ENCODE measurements at places on chromosomes 2 and 18. TPM values are rescaled to one million over a fixed set of nuclear protein-coding genes. Genes with fewer than 3 reads are reported as not detected.

DNA sequence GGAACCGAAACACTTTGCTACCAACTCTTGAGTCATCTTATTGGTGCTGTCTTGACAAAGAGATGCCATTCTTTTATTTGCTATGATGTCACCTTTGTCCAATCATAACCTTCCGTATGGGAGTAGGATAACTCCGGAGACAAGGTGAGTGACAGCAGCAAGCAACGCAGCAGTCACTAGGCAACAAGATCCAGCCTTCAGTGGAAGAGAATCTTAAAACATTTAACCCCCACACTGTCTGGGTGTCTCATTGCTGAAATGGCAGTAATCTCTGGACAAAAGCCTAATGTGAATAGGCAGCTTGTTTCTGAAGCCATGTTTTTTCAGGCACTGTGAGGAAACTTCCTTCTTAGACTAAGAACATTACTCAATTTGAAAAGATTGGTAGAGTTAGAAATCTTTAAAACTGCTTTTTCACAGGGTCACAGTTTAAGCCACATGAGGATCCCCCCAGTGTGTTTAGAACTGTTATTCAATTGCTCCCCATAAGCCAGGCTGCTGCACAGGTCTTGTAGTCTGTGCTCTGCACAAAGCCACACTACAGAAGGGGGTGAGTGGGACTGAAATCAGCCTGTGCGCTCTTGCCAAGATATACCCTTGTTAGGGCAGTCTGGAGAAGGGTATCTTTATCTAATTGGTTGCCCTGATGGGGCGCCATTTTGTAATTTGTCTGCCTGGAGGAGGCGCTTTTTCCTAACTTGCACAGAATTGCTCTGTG is 131.5 kb upstream of the STON1 start:
- no peak overlapping the region for H3K4me3 ChIP-seq
- DNase-seq, result no peak
- H3K4me1 ChIP-seq, result peaks cover 17% of the 10 kb centered on the region

DNA sequence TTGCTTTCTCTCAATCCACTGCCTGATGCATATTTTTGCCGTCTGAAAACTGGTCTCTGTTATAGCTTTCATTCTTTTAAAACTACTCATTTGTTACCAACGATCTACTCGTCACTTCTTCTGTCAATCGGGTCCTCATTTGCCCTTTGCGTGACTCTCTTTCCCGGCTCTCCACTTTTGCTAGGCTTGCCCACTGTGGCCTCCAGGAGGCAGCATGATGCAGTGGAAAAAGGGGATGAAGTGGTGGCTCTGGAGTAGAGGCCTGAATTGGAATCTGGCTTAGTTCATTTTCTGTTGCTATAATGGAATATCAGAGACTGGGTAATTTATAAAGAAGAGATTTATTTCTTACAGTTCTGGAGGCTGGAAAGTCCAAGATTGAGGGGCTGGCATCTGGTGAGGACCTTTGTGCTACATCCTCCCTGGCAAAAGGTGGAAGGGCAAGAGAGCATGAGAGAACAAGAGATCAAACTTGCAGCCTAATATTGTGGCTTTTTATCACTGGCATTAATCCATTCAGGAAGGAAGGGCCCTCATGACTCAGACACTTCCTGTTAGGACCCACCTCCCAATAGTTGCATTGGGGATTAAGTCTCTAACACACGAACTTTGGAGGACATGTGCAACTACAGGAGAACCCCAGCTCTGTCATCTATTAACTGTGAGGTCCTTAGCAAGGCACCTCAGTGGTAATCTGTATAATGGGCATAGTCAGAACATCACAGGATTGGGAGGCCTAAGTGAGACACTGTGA is 15.4 kb downstream of the GDF7 start:
- no peak for DNase-seq
- no peak overlapping the region for H3K4me3 ChIP-seq
- H3K4me1 ChIP-seq, result peaks cover 6% of the 10 kb centered on the region
- no peaks in the 10 kb centered on the region for H3K27me3 ChIP-seq

DNA sequence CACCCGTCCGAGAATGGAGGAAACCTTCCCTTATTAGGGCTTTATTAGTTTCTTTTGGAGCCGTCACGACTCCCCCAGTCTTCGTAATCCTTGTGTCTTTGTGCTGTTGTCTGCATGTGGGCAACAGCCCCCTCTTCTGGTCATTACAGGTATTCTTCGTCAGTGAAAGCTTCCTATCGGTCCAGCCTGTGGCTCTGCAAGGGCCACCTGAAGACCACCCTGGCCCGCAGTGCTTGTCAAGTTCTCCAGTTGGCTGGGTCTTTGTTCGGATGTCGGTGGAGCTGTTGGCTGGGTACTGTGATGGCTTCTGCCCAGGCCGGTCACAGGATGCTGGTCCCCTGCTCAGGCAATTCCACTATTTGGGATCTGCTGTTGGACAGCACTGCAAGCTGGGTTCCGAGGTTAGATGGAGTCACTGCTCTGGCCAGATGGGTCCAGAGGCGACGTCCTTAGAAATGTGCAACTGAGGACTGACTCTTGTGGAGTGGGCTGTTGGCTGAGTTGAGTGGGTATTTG is 19.2 kb downstream of the E2F6 start:
- no peaks in the 10 kb centered on the region for H3K4me1 ChIP-seq
- H3K36me3 ChIP-seq, result peaks cover 41% of the 10 kb centered on the region
- no peak overlapping the region for H3K4me3 ChIP-seq
- peak; percentile 64 for DNase-seq

- peaks cover 1% of the 10 kb centered on the region for H3K27me3 ChIP-seq
- no peak overlapping the region for H3K4me3 ChIP-seq
- H3K4me1 ChIP-seq, result no peaks in the 10 kb centered on the region
- H3K36me3 ChIP-seq, result no peaks in the 10 kb centered on the region
- no peak overlapping the region for H3K27ac ChIP-seq
These were observed 34.8 kb downstream of the TBC1D8 start for GRCh38 chr2:101116348-101116747.

GRCh38 chr18:32770666-32771168 is 2.1 kb downstream of the KLHL14 start:
- H3K27me3 ChIP-seq, result peaks cover 54% of the 10 kb centered on the region
- no peak overlapping the region for H3K27ac ChIP-seq
- no peaks in the 10 kb centered on the region for H3K36me3 ChIP-seq
- H3K4me1 ChIP-seq, result no peaks in the 10 kb centered on the region

- no peak for DNase-seq
- H3K4me1 ChIP-seq, result peaks cover 4% of the 10 kb centered on the region
- no peaks in the 10 kb centered on the region for H3K36me3 ChIP-seq
- H3K4me3 ChIP-seq, result no peak overlapping the region
- H3K27ac ChIP-seq, result no peak overlapping the region
These were observed 300.1 kb downstream of the TDRD15 start for GRCh38 chr2:21423854-21424253.

GRCh38 chr2:173708806-173709205 is 256.4 kb downstream of the SP3 start:
- H3K27me3 ChIP-seq, result peaks cover 3% of the 10 kb centered on the region
- H3K36me3 ChIP-seq, result no peaks in the 10 kb centered on the region
- no peak overlapping the region for H3K4me3 ChIP-seq
- H3K27ac ChIP-seq, result no peak overlapping the region
- H3K4me1 ChIP-seq, result no peaks in the 10 kb centered on the region
- DNase-seq, result no peak

DNA sequence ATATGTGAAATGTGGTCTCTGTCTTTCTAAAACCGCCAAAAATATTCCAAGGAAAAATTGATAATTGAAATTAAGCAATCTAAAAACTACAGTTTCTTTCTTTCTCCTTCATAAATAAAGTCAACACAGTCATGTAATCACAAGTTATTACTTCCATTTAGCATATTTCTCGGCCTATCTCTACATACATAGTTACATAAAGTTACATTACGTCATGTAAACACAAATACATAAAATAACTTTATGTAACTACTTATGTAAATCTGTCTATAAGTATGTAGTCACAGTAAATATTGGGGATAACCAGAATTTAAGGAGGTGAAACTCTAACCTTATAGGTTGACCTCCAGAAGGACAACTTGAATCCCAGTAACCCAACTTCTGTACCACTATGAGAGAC is 48.5 kb upstream of the PID1 start:
- no peaks in the 10 kb centered on the region for H3K27me3 ChIP-seq
- DNase-seq, result no peak
- H3K27ac ChIP-seq, result no peak overlapping the region
- no peak overlapping the region for H3K4me3 ChIP-seq
- no peaks in the 10 kb centered on the region for H3K4me1 ChIP-seq

DNA sequence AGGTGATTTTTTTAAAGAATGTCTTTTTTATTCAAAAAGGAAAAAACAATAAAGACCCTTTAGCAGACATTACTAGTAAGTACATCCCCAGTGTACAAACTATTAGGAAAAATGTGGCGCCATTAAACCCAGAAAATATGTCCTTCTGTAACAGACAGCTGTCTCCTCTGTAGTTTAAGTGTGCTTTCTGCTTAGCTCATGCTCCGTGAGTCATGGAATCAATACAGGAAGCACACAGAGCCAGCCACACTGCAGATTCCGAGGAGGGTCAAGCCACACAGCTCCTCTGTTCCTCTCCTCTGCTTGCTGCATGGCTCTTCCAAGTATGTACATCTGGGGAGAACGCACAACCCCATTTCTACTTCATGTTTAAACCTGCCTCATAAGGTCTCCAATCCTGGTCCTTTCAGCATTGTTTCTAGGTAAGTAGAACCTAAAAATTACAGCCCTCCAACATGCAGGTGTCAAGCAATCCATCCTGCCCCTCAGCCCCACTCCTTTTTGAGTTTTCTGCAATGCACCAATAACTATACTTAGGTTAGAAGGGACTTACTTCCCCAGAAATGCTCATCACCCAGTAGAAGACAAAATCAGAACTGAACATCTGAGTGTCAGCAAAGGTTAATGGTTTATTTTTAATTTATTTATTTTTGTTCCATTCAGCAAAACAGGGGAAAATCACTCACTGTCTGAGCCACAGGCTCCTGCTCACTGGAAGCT is 37.5 kb downstream of the ACVR1 start:
- no peak overlapping the region for H3K4me3 ChIP-seq
- peaks cover 41% of the 10 kb centered on the region for H3K36me3 ChIP-seq
- H3K27me3 ChIP-seq, result no peaks in the 10 kb centered on the region
- no peak overlapping the region for H3K27ac ChIP-seq

MATN3 gene
- total RNA-seq, result not detected

FBXO48 gene
- total RNA-seq, result 2.8 TPM
